ENCODE measurements at places on chromosomes 6 and 20. TPM values are rescaled to one million over a fixed set of nuclear protein-coding genes. Genes with fewer than 3 reads are reported as not detected.

The C4B gene
- 9.2 TPM for total RNA-seq

The MAP3K5 gene
- 9.8 TPM for total RNA-seq

GRCh38 chr6:142833054-142833453, 111.9 kb downstream of the HIVEP2 start:
- no peak for DNase-seq

The RAB23 gene
- total RNA-seq = 51.3 TPM

GRCh38 chr6:11292091-11292490, 59.6 kb upstream of the NEDD9 start:
- DNase-seq = no peak

- DNase-seq = no peak
These were observed 4.2 kb downstream of the CLIC5 start for GRCh38 chr6:46011188-46012085.

- no peak for DNase-seq
These were observed 140.0 kb downstream of the CFAP61 start for GRCh38 chr20:20192366-20192765.

The TRDN gene
- total RNA-seq = 0.94 TPM

GRCh38 chr6:15826814-15827318, 164.0 kb upstream of the DTNBP1 start:
- DNase-seq = no peak

DNA sequence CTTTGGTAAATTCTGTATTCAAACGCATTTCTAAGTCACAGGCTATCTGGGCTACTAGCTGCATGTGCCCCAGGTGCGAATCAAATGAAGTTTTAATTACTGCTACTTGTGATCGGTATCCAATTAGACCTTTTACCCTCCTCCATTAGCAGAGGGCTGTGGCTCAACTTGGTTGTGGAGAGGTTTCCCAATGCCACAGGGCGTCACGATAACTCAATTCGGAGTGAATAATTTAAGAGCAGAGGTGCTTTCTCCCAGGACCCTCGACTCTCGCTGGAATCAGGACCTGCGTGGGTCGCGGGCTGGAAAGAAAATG, 640 bp downstream of the SAYSD1 start:
- no peak for DNase-seq

The MYLK2 gene
- 0.78 TPM for total RNA-seq

The MUCL3 gene
- not detected for total RNA-seq

GRCh38 chr6:143967706-143968376, 40.2 kb downstream of the PLAGL1 start:
- DNase-seq = no peak

GRCh38 chr20:13878566-13878965, 93.7 kb downstream of the NDUFAF5 start:
- DNase-seq = no peak

- no peak for DNase-seq
These were observed 10.3 kb upstream of the LPIN3 start for GRCh38 chr20:41330343-41330720.

The BFSP1 gene
- total RNA-seq = 0.31 TPM

- DNase-seq = no peak
These were observed 81.6 kb upstream of the PREP start for GRCh38 chr6:105484238-105485161.

GRCh38 chr20:15139522-15139921, 802.1 kb upstream of the FLRT3 start:
- DNase-seq = no peak

DNA sequence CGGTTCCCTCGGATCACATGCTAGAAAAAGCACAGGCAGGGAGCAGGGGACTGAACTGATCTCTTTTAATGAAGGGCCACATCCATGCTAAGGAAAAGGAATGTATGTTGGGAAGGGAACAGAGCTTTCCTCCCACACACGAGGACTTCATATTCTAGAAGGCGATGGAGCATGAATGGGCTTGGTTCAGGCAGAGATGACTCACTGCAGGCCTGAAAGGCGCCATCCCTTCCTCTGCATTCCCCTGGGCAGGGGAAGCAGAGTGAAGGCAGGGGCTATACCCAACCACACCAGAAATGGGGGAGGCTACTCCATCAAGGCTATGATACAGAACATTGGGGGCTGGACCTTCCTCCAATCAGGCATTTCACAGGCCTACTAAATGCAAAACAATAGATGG, 30.6 kb downstream of the ELMO2 start:
- DNase-seq = no peak
